ENCODE measurements at places on chromosomes 12 and 14. TPM values are rescaled to one million over a fixed set of nuclear protein-coding genes. Genes with fewer than 3 reads are reported as not detected.
A peak's percentile ranks its signal among the peaks of the same experiment; 100 is the strongest.

Gene RNASE9
- total RNA-seq, result not detected

Gene ARHGEF40
- total RNA-seq, result 6.9 TPM

Gene FOXM1
- 1.8 TPM for total RNA-seq

Gene MARK3
- total RNA-seq, result 138 TPM

Gene TRIM9
- 0.35 TPM for total RNA-seq

Gene PTPRQ
- not detected for total RNA-seq

DNA sequence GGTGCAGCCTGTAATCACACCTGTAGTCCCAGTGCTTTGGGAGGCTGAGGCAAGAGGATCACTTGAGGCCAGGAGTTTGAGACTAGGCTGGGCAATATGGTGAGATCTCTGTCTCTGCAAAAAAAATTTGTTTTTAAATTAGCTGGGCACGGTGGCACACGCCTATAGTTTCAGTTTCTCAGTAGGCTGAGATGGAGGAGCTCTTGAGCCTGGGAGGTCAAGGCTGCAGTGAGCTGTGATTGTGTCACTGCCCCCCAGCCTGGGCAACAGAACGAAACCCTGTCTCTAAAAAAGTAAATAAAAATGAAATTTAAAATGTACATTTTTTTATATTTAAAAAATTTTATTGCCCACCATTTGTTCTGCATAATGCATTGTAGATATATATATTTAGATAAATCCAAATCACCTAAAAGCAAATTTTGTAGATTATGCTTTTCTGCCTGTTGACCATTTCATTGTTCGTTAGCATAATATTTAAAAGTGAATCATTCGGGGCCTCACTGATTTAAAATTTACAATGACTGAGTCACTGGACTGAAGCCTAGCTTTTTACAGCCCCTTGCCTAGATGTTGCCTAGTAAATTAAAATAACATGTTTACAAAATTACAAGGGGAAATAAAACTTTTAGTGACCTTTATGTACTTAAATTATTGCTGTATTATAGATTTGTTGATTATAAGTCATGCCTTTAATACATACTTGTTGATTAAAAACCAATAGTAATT is 87.9 kb downstream of the USP15 start:
- DNase-seq, result no peak

- DNase-seq, result no peak
These were observed 6.7 kb upstream of the CACNA2D4 start for GRCh38 chr12:1924996-1925683.

- no peak for DNase-seq
These were observed 40.4 kb downstream of the TSPAN9 start for GRCh38 chr12:3117591-3118015.

DNA sequence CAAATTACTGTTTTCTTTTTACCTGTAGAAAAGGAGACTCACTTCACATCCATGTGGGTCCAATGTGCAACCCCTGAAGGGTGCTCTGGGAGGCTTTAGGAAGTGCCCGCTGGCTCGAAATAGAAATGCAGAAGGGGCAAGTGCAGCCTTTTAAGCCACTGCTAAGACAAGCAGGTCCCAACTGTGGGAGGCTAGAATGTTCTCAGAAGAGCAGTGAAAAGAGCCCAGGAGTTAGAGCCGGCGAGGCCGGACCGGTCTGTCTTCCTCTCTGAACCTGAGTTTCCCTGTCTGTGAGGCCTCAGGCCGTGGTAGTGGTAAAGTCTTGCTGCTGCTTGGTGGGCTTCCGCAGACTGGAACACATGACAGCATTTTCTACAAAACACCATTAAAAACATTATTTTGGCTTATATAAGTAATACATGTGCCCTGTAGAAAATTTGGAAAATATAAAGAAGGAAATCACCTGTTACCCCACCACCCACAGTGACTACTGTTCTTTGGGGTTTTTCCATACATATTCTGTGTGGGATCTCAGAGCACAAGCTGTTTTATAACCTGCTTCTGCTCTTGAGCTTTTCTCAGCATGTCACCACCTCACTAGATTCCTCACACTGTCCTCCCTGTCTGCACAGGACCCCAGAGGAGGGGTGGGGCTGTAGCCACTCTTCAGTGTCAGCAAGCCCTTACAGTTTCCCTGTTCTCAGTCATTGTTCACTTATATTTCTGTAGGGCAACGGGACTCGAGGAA is 6.0 kb downstream of the CKB start:
- no peak for DNase-seq

- no peak for DNase-seq
These were observed 516.9 kb downstream of the SLC16A7 start for GRCh38 chr12:60112763-60113162.

- DNase-seq, result no peak
These were observed 280.4 kb upstream of the GARIN6 start for GRCh38 chr12:99367181-99367580.

DNA sequence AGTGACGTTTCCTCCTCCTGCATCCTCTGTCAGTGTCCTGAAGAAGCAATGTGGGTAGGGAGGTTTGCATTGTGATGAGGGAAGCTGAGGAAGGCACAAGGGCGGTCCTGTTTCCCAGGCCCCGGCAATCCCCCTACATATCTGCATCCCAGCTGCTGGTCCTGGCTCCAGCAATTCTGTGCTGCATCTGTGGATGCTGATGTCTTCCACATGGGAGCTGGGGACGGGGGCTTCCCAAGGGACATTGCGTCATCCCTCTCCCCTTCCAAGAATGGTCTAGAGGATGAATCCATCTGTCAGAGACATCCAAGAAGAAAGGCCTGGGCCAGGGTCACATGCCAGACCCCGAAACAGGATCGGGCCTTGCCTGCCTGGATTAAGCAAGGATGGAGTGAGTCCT is 52.1 kb downstream of the TSPAN11 start:
- no peak for DNase-seq

GRCh38 chr14:31657917-31658316 is 96.7 kb downstream of the NUBPL start:
- no peak for DNase-seq

GRCh38 chr12:12091977-12092663 is 21.4 kb downstream of the BCL2L14 start:
- DNase-seq, result no peak

DNA sequence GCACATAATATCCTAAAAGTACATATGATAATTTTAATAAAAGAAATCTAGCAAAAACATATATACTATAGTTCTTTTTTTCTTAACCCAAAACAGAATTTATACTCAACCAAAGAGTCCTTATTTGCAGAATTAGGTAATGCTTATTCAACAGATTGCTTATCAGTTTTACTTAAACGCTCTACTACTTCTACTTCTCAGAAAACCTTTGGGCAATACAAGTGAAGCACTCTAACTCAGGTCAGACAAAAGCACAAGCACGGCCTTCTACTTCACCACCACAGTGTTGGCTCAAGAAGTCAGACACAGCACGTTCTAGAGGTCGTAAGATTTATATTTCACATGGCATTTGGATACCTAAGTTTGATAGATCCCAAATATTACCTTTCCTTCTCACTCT is 29.2 kb downstream of the DICER1 start:
- no peak for DNase-seq

DNA sequence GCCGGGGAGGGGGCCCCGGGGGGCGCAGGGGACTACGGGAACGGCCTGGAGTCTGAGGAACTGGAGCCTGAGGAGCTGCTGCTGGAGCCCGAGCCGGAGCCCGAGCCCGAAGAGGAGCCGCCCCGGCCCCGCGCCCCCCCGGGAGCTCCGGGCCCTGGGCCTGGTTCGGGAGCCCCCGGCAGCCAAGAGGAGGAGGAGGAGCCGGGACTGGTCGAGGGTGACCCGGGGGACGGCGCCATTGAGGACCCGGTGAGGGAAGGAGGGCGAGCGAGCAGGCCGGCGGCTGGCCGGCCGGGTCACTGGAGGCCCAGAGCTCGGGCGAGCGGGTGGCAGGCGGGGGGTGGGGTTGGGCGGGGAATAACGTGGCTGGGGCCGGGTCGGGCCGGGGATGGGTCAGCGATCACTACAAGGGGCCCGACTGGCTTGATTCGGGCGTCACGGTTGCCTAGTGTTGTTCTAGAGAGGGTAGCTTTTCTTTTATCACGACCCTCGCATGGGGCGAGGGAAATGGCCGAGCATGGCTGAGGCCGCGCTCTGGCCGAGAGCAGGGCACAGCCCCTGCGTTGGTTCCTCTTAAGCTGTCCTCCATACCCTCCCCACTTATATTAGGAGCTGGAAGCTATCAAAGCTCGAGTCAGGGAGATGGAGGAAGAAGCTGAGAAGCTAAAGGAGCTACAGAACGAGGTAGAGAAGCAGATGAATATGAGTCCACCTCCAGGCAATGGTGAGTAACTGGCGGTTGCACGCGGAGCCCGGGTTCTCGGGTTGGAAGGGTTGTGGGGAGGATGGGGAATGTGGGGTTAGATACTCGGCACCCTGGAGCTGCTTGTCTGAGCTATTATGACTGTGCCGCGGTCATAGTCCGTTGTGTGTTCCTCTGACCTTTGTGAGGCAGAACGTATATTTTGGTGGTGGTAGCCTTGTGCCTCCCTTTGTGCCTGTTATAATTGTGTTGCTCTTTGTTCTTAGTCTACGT is 603 bp downstream of the PABPN1 start:
- peak; percentile 63 for DNase-seq

DNA sequence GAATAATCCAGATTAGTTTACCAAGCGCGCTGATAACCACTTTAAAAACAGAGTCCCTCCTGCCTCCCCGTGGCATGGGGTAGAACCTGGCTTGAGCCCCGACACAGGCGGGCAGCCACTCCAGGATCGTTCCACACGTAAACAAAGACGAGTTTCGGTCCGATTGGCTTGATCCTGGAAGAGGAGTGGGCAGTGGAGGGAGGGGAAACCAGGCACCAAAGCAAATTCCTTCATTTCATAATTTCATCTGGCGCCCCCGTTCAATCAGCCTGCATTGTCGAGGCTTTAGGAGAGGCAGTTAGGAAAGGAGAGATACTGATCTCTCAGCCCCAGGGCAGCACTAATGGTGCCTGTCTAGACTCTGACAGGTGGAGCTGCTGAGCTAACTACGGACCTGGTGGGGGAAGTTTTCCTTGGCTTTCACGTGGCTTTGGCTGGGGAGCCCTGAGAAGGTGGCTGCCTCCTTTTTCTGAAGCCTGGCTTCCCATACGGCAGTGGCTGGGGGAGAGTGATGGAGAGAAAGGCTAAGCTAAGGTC is 751 bp upstream of the GPRC5A start:
- DNase-seq, result no peak

GRCh38 chr12:75170640-75171185 is 38.9 kb downstream of the KCNC2 start:
- DNase-seq, result no peak

DNA sequence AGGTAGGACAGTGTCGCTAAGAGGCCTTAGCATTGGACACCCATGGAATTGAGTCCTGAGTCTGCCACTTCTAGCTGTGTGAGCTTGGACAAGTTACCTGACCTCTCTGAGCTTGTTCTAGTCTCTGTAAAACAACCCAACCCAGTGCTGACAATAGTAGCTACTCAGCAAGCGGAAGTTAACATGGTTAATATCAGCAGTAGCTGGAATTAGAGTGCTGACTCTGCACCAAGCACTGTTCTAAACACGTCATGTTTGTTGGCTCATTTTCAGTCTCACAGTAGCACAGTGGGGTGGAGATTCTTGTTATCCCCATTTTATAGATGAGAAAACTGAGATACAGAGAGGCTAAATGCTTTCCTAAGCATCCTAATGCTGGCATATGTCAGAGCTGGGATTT is 47.5 kb upstream of the RIN3 start:
- DNase-seq, result no peak

- no peak for DNase-seq
These were observed 58.6 kb downstream of the TBX3 start for GRCh38 chr12:114625294-114625851.

DNA sequence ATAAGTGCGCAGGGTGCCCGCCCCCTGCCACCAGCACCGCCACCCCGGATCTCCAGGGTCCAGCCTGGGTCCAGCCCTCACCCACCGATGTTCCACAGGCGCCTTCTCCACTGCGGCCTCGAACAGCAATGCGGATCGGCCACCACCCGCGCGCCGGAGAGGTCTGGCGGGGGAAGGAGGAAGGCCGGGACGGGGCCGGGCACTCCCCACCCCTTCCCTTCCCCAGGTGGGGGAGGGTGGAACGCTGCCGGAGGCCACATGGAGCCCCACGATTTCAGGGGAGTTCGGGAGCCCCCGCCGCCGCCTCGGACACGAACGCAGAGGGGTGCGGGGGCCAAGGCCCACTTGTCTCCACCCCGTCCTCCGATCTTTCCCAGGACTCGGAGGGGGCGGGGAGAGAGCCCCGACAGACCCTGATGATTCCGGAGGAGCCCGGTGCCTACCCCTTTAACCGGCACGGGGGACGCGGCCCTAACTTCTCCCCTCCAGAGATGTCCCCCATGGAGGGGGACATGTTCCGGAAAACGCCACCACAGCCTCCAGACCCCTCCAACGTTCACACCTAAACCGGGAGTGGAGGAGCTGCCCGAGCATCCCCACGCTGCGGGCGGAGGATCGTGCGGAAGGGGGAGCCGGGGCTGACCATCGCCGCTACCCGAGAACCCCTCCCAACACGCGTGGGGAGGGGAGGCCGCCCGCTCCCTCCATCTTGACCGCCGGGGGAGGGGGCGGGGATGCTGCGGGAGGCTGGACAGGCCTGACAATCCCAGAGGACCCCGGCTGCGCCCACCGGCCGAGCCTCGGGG is 1.1 kb downstream of the ATXN2 start:
- peak; percentile 32 for DNase-seq

All from natural killer cell (primary cell).